ENCODE measurements at places on chromosomes 5 and 9. TPM values are rescaled to one million over a fixed set of nuclear protein-coding genes. Genes with fewer than 3 reads are reported as not detected.

ELP1 gene
- total RNA-seq, result 20.7 TPM

FCN2 gene
- not detected for total RNA-seq

PCDHB4 gene
- not detected for total RNA-seq

PRKAA1 gene
- total RNA-seq, result 34.0 TPM

OBP2B gene
- total RNA-seq, result not detected

PCDHGB7 gene
- total RNA-seq, result 1.3 TPM

LARP1 gene
- 219 TPM for total RNA-seq

INSL6 gene
- total RNA-seq, result not detected

SVEP1 gene
- total RNA-seq, result 0.03 TPM

EQTN gene
- total RNA-seq, result not detected

All from GM12878 (cell line).